CD14-positive monocyte (primary cell): ENCODE measurements at places on chromosomes 4 and X.

DNA sequence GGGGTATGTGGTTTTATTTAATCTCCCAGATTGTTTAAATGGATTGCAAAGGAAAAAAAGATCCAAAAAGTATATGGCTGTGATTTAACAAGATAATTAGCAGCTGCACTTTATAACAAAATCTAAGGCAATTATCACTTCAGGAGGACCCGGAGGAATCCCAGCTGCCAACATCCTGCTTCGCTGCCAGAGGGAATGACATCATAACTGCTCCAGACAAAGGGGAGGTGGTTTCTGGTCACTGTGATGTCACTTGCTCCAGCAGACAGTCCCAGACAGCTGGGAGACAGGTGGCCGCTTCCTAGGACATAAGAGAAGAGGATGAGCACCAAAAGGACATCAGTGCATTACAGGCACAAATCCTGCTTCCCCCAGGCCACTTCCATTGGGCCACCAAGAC lies 371.0 kb downstream of the BCOR start:
- no peak for DNase-seq

DNA sequence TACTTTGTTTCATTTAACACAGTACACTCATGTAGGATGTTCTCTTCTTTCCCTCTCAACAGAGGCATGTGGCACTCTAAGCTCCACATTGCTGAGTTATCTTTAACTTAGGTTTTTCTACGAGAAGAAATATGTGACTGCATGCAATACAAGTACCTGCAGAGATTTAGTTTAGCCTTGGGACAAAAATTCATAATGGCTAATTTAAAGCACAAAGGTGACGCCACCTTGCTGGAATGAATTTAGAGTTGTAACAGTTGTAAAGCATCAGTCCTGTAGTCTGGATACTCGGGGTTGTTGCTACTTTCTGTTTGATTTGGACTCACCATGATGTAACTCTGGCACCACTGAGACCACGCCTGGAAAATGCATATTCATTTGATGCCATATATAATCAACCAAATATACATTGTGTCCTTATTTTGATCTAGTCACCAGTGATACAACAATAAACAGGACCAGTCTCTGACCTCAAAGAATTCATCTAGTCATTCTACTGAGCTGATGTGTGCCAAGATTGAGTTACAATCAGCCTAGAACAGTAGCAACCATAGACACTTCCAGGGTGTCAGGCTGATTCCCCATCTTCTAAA lies 451.0 kb upstream of the ZFP42 start:
- DNase-seq = no peak

DNA sequence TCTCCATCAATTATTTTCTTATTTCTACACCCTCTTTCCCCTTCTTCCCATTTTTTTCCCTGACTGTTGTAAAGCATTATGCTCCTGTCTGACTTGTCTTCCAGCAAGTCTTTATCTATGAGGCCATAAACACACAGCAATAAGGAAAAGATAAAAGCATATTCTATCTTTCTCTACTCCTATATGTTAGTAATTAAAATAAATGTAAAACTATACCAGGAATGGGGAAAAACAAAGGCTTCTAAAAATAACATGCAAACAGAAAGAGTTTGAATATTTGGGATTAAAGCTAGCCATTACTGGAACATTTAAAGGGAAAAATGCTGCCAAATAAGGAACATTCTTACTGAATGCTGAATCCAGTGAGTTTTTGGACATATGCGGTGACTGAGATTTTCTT lies 471.7 kb upstream of the HS3ST1 start:
- no peak for DNase-seq

DNA sequence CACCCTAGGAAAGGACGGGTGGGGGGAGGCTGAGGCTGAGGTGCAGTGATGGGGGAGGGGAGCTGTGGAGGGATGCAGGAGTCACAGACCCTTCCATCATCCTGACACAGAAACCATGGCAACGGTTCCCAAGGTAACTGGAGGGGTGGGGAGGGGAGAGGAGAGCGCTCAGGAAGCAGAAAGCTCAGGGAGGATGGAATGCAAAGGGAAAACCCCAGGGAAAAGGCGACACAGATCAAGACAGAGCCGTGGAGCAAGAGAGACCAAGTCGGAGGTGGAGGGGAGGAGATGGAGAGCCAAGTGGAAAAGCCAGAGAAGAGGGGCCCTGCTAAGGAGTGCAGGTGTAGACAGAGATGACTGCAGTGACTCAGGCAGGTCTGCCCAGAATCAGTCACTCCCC lies 14.5 kb downstream of the L1CAM start:
- no peak for DNase-seq
